ENCODE measurements at places on chromosomes 2 and 18. TPM values are rescaled to one million over a fixed set of nuclear protein-coding genes. Genes with fewer than 3 reads are reported as not detected.

DNA sequence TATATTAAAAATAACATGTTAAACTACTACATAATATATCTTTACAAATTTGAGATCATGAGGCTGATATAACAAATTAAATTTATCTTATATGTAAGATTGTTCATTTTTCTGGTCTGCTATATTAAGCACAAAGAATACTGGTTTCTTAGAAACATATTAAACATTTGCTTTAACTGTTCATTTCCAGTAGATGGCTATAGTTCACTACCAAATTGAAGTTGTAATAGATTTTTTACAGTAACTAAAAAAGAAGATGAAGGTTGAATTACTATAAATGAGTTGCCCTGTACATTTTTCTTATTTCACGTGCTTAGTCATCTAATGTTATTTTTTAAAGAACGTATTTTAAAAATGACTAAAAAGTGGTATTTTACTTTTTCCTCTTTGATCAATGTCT lies 57.0 kb downstream of the ZNF407 start:
- DNase-seq, result no peak

GRCh38 chr2:147214914-147215313 lies 629.9 kb upstream of the ACVR2A start:
- no peak for DNase-seq

GRCh38 chr2:132282911-132283310 lies 121.2 kb upstream of the ANKRD30BL start:
- DNase-seq, result no peak

ZRANB3 gene
- 7.9 TPM for total RNA-seq

PTPRN gene
- not detected for total RNA-seq

GRCh38 chr2:23449413-23449812 lies 64.4 kb downstream of the KLHL29 start:
- no peak for DNase-seq

BCL2 gene
- 121 TPM for total RNA-seq

GRCh38 chr2:55301277-55301676 lies 32.2 kb upstream of the MTIF2 start:
- DNase-seq, result no peak

GRCh38 chr2:85763831-85764230 lies 10.0 kb downstream of the ATOH8 start:
- no peak for DNase-seq
